ENCODE measurements at places on chromosomes 1 and 21.

DNA sequence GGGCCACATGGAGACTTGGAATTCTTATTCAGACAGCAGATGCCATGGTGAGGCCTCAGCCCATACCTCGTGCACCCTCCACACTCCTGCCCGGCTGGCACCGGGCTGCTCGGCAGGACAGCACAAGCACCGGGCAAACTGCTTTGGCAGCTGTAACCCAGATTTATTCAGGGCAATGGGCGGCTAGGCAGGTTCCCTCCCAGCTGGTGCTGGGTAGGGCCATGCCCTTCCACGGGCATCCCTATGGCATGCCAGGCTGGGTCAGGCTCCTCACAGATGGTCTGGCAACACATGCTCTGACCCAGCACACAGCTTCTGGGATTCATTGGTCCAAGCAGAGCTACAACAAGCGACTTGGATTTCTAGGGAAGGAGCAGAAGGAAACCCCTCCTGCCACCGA is 53.4 kb downstream of the ATP1A1 start:
- no peak for DNase-seq

DNA sequence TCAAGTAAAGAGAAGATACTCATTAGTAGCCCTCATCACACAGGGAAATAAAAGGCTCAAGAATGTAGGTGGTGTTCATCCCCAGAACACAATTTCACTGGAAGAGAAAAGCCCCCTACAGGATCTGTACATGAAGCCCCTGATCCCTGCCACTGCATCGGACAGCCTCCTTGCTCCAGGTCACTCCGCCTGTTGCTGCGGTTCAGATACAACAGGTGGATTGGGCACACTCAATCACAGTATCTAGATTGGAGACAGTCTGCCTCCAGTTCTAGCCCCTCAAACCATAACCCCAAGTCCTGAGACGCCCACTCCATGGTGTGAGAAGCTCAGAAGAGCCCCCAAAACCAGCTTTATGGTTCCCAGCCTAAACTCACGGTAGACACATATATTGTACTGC is 1.1 kb downstream of the SLAMF9 start:
- no peak for DNase-seq

GRCh38 chr1:56135069-56135863 is 444.1 kb downstream of the PLPP3 start:
- no peak for DNase-seq

DNA sequence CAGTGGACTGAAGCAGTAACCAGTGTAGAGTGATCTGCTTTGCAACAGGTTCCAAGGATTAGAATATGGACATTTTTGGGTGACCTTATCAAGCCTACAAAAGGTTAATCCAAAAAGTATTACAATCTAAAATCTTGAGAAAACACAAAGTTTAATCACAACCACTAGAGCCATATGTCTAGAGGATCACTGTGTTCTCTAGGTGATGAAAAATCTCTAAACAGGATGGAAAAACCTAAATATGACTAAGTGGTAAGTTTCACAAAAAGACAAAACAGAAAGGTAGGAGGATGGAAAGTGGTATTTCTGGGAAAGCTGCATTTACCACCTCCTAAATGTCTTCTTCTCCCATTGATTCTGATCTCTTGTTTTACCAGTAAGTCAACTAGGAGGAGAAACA is 411.1 kb upstream of the CXADR start:
- DNase-seq = no peak

GRCh38 chr1:16144325-16145029 is 11.4 kb downstream of the EPHA2 start:
- DNase-seq = no peak

- no peak for DNase-seq
Measured at GRCh38 chr1:23124259-23125026, 44.2 kb downstream of the LUZP1 start.

- no peak for DNase-seq
Measured at GRCh38 chr1:41835485-41835884, 83.2 kb downstream of the HIVEP3 start.

DNA sequence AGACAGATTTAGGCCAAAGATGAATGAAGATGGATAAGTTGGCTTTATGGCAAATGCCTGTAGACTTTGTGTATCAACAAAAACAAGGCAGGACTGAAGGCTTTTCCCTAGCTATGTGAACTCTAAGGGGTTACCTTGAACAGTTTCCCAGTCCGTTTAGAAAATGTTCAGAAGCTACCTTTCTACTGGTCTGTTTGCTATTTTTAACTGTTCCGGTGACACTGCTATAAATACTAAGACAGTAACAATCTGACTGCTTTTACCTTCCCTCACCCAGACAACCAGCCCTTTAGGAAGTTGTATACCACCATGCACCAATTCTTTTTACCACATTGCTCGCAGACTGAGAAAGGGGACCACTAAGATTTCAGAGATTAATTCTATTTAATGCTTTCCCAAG is 102.2 kb downstream of the PHTF1 start:
- no peak for DNase-seq

DNA sequence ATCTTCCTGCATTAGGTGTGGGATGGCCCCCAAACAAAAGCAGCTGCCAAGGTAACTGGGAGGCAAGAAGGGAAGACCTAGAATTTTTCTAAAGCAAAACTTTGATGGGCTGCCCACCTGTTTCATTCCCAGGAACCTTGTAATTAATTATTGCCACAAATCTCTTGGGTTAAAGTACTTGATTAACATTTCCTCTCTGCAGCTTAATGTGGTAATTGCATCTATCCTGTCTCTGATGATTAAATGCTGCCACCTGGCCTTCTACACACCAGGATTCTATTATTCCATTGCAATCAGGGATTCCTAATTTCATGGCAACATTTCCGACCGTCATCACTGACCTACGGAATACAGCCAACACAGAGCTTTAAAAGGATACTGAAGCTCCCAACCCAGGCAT is 68.3 kb upstream of the RC3H1 start:
- DNase-seq = no peak

- DNase-seq = no peak
Measured at GRCh38 chr1:66599899-66600737, 66.2 kb downstream of the SGIP1 start.

DNA sequence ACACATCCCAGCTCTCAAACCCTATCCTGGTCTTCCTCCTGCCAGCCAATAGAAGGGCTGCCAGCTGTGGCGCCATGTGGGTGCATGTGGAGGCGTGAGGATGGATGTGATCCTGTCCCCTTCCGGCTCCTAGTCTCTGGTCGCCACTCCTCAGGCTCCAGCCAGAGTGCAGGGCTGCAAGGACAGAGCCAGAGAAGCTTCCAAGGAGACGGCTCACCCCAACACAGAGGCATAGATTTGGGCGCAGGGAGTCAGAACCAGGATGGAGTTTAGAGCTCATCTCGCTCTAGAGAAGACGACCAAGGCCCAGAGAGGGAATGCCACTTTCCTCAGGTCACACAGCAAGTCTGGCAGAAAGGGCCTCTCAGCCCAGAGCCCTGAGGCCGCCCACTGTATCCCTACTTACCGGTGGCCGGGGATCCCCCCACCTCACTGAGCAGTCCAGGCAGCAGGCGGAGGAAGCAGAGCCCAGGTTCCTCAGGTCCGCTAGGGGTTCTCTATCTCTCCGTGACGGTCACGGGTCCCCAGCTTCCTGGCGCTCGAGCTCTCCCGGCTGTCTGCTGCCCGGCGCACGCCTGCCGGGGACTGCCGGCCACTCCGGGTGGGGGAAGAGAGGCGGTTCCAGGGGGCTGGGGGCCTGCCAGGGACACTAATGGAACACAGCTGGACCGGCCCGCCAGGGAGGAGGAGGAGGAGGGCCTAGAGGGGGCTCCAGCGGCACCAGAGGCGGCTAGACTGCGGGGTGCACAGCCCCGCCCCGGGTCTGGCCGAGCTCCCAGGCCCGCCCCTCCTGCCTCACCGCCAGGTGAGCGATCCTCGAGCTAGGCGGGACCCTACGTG is at the start of gene COL16A1:
Gene COL16A1, minus strand, starts transcription at position 587 of the 840 bp plus-strand sequence. CDS start 1,824 bp downstream, outside the sequence.
- no peak for DNase-seq

- no peak for DNase-seq
Measured at GRCh38 chr1:99331083-99331482, 66.8 kb downstream of the PLPPR4 start.

DNA sequence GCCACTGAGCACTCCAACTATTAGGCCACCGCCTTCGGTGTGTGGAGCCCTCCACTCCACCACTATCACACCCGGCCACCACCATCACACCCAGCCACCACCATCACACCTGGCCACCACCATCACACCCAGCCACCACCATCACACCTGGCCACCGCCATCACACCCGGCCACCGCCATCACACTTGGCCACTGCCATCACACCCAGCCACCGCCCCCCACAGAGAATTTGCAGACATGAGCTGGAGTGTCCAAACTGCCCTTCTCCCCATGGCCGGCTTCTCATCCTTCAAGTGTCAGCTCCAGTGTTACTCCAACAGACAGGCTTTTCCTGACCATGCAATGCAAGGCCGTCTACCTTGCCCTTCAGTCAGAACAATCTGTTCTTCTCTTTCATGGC is 50.4 kb upstream of the A3GALT2 start:
- DNase-seq = no peak

DNA sequence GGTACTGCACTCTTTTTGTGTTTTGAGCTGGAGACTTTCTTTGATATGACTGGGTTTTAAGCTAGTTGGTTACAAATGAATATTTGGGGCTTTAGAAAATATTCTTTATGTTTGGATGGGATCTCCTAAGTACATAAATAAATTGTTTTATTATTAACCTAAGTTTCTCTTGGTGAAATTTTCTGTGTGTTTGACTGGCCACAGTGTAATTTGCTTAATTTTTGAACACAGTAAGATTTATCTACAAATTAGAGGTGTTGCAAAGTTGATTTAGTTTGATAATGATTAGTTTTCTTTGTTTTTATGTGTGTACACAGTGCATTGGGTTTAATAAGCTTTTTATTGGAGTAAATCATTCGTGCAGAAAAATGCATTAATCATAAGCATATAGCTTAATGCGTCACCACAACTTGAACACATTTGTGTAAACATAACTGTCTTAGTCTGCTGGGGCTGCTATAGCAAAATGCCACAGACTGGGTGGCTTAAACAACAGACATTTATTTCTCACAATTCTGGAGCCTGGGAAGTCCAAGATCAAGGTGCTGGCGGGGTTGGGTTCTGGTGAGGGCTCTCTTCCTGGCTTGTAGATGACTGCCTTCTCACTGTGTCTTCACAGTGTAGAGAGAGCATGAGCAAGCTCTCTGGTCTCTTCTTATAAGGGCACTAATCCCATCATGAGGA is 17.4 kb upstream of the SLC6A9 start:
- no peak for DNase-seq

- no peak for DNase-seq
Measured at GRCh38 chr1:31878058-31878457, 60.1 kb downstream of the PTP4A2 start.

DNA sequence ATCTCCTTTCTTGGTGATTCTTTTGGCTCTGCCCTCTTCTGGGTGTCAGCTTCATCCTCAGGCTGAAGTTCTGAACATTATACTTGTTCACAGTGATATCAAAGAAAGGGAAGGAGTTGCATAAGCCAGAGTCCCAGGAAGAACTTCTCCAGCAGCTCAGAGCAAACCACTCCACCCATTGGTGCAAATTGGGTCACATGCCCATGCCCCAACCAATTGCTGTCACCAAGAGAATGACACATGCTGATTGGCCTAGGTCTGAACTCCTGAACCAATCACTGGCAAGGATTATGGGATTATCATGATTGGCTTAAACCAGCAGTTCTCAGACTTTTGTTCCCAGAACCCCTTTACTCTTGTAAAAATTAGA is 256.5 kb upstream of the TMEM51 start:
- DNase-seq = no peak

DNA sequence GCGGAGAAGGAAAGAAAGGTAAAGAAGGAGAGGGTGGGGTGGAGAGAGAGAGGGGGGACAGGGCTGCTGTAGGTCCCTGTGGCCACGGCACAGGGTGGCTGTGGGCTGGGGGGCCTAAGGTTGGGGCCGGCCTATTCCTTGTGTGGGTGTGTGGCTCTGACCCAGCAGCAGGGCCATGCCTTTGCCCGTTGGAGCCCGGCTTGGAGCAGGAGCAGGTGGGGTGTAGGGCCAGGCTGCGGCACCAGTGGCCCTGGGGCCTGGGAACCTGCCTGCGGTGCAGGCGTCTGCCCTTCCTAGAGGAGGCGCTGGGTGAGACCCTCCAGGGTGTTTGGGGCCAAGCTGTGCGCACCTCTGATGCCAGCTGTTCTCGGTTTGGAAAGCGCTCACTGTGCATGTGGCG is 19.7 kb upstream of the SUMO3 start:
- DNase-seq = no peak

- no peak for DNase-seq
Measured at GRCh38 chr1:117210831-117211261, at the start of gene VTCN1. TSS of gene VTCN1 (minus strand) at chr1:117210927. CDS start at chr1:117210855, 72 bp downstream.
